Activated CD4-positive, alpha-beta T cell treated with anti-CD3 and anti-CD28 coated beads, Interleukin-2, Interleukin-6, amounts not matched to agents 100 ng/mL and 50 ng/mL, durations not matched to agents 16 hours and 8 hours (primary cell): ENCODE measurements at places on chromosomes 4 and X.

DNA sequence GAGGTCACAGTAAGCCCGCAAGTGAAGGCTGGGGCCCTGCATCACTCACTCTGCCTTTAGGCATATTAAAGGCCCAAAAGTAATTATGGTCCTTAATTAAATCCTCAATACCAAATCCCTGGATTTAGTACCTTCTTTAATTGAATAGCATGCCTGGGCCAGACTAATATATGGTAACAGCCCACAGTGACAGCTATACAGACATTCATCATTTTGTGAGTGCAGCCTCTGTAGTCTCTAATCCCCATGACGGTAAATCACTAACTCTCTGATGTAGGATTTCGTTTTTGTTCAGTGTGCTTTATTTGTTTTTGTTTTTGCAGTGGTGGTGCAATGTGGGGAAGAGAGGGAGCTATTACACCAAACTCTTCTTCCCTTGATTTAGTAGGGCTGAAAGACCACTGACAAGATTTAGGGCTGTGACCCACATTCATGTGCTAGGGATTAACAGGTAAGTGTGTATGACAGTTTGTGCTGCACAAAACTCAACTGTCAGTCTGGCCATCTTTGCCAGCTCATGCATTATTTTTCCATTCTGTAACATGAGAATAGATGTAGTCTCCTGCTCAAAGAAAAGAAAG is 60.6 kb upstream of the SLC39A8 start:
- DNase-seq = no peak

- no peak for DNase-seq
Measured at GRCh38 chrX:39065051-39065871, 264.0 kb downstream of the MID1IP1 start.

GRCh38 chr4:28518561-28519165 is 1658.0 kb downstream of the STIM2 start:
- DNase-seq = no peak

DNA sequence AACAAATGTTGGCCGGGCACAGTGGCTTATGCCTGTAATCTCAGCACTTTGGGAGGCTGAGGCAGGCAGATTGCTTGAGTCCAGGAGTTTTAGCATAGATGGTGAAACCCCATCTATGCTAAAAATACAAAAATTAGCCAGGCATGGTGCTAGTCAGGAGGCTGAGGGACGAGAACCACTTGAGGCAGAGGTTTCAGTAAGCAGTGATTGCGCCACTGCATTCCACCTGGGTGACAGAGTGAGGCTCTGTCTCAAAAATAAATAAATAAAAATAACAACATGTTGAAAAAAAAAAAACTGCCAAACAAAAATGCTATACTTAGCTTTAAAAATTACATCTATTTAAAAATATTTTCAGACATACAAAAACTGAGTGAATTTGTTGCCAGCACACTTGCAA is 374.2 kb upstream of the SMIM31 start:
- DNase-seq = no peak
